ENCODE measurements at places on chromosomes 7 and 10.

GRCh38 chr7:72334066-72334465 lies 78.1 kb downstream of the CALN1 start:
- no peak for DNase-seq

GRCh38 chr7:101740981-101741725 lies 76.3 kb upstream of the CUX1 start:
- peak; percentile 2 for DNase-seq

DNA sequence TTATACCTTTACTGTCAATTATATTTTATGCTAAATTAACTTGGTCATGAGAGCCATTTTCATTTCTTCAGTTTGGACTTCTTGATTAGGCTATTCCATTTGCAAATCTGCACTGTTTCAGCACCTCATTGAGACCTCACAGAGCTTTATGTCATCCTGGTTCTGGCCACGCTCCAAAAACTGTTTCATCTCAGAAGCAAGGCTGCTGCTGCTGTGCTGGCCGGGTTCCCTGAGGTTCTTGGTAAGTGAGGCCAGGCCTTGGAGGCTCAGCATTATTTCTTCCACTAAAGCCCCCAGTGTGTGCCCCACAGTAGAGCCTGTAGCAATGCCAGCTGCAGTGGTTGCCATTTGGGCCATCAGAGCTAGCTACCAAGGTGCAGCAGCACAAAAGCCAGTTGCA lies 7.8 kb upstream of the ZNF485 start:
- no peak for DNase-seq

DNA sequence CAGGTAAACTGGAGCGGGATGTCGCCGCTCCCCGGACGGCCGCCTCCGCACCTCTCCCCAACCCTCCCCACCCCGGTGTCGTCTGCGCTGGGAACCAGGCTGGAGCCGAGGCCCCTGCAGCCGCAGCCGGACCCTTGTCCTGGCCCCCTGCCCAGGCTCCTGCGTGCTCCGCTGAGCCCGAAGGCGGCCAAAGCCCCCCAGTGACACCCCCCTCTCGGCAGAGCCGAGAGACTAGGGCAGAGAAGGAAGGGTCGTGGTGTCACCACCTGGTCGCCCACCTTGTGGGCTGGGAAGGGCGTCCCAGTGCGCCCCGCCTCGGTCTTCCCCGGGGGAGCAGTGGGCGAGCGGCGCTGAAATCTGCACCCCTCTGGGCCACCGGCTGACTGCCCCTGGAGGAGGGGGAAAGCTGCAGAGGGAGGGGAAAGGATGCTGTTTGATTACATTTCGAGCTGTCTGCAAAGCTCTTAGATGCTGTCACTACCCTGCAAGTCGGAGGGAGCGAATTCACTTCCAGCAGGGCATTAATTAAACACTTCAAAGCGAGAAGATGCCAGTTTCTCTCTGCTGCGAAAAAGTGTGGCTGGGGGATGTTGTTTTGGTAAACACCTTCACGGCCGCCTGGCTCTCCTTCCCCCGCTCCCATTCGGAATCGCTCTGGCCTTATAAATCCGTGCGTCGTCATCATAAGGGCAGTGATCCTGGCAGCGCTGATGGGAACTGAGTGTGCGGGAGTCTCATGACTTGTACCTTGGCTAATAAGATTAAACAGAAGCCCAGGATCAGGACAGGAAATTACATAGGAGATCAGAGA lies 622 bp downstream of the DYNC1I1 start:
- no peak for DNase-seq

DNA sequence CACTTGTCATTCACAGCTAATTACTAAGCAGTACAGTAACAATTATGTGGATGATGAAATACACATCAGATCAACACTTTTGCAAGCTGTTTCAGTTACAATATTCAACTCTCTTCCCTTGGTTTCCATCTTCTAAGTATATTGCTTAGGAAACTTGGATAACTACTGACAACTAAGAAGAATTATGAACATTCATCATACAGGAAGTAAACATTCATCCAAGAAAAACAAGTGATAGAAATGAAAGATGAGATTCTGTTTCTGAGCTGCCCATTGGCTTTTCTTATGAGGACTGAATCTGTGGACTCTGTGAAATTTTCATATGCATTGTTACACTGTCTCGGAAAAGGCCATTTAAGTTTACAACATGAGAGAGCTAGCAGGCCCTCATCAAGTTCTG lies 240.2 kb downstream of the PRKG1 start:
- DNase-seq, result no peak

GRCh38 chr10:28470873-28471651 lies 61.9 kb upstream of the WAC start:
- no peak for DNase-seq

DNA sequence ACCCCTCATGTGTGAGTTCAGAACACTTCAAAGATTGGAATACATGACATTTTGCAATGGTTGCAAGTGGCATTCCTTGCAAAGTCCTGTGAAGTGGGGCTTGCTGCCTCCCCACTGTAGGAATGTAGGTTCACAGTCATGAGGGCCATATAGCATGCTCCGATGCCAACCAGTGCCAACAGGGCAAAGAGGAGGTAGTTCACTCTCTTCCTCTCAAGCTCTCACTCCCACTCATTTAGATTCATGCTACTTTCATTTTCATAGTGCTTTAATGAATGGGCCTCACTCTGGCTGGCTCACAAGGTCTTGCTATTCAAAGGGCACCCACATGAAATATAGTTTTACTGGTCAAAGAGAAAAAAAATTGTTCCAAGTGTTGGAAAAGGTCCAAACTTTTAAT lies 169.9 kb upstream of the AOAH start:
- no peak for DNase-seq

GRCh38 chr7:41033500-41033899 lies 669.4 kb downstream of the INHBA start:
- no peak for DNase-seq

- DNase-seq, result no peak
Measured at GRCh38 chr7:27112955-27113949, 10.8 kb upstream of the HOXA2 start.

DNA sequence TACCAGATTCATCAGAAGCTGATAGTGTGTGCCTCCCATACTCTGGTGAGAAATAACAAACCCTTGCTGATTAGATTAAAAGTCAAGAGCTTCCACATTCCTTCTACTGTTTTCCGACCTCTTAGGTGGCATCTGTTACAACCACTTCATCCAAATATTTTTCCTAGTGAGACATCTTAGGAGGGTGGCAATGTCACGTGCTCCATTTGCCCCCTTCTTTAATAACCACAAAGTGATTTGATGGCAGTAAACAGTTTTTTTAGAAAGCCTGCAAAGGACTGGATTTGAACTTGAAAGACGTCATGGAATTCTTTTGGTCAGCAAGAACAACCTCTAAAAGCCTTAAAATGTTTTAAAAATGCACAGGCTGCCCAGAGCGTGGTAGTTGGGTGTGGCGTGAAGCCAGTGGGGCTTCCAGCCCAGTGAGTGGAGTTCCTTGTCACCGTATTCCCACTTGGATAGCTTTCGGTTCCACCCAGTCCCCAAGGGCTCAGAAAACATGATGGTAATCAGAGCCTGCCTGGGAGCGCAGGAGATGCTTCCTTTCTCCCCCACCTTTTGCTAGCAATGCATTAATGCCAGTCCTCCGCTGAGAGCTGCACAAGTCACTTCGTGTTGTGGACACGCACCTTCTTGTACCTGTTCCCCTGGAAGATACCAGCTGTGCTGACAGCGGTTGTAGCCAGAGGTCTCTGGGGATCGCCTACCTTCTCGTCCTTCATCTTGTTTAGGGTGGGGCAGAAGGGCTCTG lies 256.4 kb downstream of the KIAA1217 start:
- DNase-seq, result no peak

- no peak for DNase-seq
Measured at GRCh38 chr10:24652381-24652957, 71.2 kb downstream of the ARHGAP21 start.

- DNase-seq, result no peak
Measured at GRCh38 chr7:12827219-12827821, 139.9 kb downstream of the ARL4A start.

DNA sequence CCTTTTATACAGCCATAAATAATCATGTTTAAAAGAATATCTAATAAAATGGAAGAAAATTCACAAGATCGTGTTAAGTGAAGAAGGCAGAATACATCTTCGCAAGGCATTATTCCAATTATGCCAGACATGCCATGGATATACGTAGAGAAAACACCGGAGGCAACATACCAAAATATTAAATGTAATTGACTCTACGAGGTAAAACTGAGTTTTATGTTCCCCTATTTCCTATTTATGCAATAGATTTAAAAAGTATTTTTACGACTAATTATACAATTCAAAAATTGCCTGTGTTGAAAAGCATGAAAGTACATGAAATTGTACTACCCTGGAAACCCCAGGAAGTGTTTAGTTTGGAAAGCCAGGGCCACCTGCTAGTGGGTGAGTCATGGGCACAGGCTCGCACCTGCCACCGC lies 936 bp upstream of the REPIN1 start:
- DNase-seq, result no peak

- DNase-seq, result no peak
Measured at GRCh38 chr10:1465418-1465911, 271.9 kb downstream of the ADARB2 start.

DNA sequence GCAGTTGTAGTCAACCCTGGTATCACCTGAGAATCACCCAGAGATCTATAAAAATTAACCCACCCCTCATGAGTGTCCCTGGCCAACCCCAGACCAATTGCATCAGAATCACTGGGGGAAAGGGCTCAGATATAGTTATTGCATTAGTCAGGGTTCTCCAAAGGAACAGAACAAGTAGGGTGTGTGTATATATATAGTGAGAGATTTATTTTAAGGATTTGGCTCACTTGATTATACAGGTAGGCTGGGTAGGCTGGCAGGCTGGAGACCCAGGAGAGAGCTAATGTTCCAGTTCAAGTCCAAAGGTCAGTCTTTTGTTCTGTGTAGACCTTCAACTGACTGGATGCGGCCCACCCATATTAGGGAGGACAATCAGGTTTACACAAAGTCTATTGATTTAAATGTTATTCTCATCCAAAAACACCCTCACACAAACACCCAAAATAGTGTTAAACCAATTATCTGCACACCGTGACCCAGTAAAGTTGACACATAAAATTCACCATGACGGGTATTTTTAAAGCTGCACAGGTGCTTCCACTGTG lies 372.9 kb upstream of the NFE2L3 start:
- DNase-seq, result no peak

- DNase-seq, result no peak
Measured at GRCh38 chr7:138074121-138074520, 2.1 kb upstream of the AKR1D1 start.

DNA sequence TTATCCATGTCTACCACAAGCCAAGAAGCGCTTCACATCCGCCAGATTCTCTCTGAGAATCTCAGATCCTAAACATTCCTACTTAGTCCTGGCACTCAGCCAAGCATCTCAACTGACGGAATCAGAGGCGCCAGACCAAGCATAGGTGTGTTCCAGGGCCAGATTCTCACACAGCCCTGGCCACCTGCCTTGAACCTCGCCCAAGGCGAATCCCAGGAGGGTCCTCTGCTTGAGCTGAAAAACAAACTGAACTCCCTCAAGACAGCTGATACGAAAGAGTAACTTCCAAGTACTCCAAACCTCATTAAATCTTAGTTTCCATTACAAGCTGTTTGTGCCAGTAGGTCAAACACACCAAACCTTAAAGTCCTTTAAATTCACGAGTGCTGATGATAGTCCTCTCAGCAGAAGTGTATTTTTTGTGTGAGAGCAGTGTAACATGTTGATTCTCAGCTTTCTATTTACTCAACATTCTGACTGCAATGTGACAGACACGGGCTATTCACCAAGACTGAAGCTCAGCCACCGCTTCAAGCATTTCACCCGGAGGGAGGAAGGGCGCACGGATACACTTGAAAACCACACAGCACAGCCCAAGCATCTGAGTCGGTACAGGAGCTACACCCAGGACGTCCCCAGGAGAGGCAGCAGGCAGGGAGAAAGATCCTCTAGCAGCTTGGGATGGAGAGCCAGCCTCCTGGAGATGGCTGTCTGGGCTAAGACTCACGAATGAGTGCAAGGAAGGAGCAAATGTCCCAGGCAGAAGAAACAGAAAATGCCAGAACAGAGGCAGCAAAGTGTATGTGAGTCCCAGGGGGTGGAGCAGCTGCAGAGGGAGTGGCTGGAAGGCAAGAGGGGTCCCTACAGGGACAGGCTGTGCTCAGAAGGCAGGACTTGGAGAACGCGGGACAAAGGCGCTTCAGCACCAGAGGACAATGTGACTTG lies 6.0 kb downstream of the PARD3 start:
- DNase-seq, result no peak

DNA sequence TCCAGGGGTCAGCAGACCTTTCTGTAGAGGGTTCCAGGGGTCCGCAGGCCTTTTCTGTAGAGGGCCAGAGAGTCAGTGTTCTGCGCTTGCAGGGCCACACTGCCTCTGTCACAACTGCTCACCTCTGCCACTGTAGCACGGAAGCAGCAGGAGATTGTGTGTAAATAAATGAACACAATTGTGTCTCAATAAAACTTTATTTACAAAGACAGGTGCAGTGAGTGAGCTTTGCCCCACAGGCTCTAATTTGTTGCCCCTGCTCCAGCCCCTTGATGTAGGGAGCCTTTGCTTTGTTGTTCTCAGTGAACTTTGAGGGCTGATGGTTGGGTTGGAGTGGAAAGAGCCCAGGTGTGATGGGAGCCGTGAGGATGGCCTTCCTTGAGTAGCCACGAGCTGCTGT lies 67.8 kb downstream of the MGMT start:
- DNase-seq, result no peak

GRCh38 chr10:929960-930624 lies 1.4 kb downstream of the LARP4B start:
- peak; percentile 19 for DNase-seq

DNA sequence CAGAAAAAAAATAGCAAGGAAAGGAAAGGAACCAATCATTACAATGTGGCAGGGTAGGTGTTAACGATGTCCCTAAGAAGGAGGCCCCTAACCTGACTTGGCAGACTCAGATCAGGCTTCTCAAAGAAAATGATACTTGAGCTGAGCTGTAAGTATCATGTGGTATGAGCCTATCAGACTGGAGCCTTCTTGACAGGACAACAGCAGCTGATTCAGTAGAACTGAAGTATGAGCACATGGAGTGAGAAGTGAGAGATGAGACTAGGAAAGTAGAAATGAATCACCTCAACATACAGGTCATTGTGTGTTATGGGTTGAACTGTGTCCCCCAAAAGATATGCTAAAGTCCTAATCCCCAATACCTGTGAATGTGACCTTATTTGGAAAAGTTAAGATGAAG lies 66.3 kb downstream of the MTERF1 start:
- no peak for DNase-seq

DNA sequence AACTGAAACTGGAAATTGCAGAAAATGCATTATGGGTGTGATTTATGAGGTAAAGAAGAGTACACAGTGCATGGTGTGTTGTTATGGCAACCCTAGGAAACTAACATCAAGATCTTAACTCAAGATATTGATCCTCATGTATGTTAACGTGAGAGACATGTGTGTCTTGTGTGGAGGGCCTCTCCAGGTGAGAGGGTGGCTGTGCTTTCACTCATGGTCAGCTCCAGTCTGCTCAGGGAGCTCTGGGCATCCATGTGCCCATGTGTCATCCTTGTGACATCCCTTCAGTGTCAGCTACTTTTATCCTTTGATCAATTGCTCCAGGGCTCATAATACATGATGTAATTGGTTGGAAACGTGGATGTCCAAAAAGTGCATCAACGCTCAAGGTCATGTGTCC lies 24.9 kb upstream of the INSYN2A start:
- no peak for DNase-seq

Measured in CD4-positive, alpha-beta T cell treated with Interleukin-21 for 1 hour (primary cell).